Fibroblast of lung (primary cell): ENCODE measurements at places on chromosomes 11 and 22.

GRCh38 chr22:44451016-44451415 lies 47.0 kb downstream of the RTL6 start:
- no peak for DNase-seq

DNA sequence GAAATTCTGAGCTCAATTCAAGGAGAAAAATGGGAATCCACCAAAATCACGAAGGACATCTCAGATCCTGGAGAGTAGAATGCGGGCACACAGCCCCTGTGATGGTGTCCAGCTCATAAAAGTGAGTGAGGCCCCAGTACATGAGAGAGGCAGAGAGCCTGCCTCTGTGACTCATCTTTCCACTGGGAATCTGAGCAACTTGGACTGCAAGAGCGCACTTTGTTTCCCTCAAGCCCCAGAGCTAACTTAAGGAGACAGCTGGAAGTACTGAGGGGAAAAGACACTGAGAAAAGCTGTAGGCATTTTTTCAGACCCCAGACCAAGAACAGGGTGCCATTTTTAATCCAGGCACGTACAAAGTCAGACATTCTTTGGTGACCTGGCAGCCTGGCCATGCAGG lies 273.7 kb downstream of the C11orf87 start:
- peak; percentile 12 for DNase-seq

DNA sequence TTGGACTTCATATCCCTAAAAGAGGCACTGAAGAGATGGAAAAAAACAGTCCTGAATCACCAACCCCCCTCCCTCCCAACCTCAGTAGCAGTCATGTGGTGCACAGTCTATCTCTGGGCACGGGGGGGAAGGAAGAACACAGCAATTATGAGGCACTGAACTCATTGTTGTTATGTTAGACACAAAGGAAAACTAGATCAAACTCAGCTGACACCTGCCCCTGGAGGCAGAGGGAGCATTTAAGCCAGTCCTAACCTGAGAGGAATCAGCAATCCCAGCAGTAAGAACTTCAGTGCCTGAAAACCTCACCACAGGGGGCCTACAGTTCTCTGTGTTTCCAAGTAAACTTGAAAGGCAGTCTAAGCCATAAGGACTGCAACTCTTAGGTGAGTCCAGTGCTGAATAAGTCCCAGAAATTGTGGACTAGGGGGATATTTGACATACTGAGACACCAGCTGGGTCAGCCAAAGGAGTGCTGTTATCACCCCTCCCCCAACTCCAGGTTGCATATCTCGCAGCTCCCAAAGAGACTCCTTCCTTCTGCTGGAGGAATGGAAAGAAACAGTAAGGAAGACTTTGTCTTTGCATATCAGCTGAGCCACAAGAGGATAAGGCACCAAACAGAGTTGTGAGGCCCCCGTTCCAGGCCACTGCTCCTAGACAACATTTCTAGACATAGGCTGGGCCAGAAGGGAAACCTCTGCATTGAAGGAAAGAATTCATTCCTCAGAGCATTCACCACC lies 72.5 kb downstream of the GLYATL1 start:
- DNase-seq = no peak

GRCh38 chr11:19660076-19660475 lies 52.6 kb upstream of the NAV2 start:
- peak; percentile 81 for DNase-seq

- peak; percentile 56 for DNase-seq
Measured at GRCh38 chr11:67371189-67371910, 2.0 kb downstream of the CLCF1 start.

DNA sequence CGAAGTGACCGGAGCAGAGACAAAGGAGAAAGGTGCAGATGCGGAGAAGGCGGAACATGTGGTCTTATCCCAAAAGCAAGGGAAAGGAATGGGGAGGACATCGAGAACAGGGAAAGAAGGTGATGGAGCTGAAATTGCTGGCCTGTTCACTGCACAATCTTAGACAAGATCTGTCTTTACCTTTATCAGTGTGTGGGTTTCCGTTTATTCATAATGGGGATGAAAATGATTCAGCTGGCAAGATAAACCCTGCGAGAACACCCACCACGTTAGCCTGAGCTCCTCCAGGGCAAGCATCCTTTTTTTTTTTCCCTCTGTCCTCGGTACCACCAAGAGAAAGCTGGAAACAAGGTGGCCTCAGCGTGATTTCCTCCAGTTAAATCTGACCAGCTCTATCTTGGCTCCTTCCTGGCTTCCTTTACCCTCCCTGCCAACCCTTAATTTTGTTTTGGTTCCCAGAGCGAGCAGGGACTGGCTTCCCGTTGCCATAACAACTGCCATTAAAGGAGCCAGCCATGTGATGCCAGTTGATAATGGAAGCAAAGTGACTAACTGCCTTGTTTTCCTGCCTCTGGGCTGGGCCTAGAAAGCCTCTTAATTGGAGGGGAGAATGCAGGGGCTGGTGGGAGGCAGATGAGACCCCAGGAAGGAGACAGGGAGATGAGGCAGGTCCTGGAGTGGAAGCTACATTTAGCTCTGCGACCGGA lies 4.2 kb downstream of the SGSM1 start:
- DNase-seq = no peak

DNA sequence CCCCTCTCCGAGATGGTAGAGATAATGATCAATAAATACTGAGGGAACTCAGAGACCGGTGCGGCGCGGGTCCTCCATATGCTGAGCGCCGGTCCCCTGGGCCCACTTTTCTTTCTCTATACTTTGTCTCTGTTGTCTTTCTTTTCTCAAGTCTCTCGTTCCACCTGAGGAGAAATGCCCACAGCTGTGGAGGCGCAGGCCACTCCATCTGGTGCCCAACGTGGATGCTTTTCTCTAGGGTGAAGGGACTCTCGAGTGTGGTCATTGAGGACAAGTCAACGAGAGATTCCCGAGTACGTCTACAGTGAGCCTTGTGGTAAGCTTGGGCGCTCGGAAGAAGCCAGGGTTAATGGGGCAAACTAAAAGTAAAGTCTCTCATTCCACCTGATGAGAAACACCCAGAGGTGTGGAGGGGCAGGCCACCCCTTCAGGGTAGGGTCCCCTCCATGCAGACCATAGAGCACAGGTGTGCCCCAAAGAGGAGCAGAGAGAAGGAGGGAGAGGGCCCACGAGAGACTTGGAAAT lies 43.2 kb downstream of the IGLL1 start:
- DNase-seq = no peak

DNA sequence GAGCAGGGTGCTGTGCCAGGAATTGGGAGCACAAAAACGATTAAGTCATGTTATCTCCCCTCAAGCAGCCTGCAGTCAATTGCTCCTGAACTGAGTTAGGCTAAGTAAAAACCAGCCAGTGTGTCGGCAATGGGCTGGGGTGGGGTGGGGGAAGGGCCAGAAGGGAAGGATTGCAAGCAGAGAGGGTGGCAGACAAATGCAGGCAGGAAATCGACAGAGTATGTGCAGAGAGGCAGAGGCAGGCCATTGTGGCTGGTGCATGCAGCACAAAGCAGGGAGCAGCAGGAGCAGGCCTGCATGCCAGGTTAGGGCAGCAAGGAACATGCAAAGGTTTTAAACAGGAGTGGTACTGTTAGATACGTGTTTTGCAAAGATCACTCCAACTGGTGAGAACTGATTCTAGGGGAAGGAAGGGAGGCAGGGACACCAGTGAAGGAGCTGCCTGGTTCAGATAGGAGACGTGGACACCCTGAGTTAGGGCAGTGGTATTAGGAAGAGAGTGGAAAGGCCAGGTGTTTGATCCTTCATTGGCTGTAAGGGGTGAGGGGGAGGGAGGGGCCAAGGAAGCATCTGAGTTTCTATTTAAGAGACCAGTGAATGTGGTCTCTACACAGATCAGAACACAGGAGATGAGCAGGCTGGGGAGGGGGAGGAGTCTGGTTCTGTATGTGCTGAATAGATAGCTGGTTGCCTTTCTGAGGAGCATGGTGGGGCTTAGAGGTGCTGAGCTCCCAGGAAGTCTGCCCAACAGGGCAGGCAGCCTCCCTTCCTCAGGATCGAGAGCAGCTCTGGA lies 70.8 kb upstream of the PHOX2A start:
- no peak for DNase-seq

GRCh38 chr11:104435494-104435893 lies 271.5 kb upstream of the PDGFD start:
- DNase-seq = no peak

DNA sequence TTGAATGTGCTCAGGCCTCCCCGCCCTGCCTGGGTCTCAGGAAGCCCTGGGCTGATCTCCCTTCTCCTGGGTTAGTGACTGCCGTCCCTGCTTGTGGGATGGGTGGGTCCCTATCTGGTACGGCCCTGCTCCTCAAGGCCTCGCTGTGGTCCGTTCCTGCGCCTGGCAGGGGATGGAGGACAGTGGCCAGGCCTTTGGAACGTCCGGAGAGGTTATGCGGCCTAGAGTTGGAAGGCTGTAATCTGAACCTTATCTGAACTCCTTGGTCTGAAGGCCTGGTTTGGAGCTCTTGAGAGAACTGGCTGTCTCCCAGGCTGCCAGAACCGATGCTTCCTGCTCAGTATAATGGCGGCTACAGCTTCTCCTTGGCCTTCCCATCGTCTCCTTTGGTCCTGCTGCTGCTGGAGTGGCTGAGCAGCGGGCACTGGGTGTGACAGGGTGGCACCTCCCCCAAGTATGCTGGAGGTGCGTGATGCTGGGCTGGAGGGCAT lies 72.8 kb downstream of the FLI1 start:
- peak; percentile 13 for DNase-seq

DNA sequence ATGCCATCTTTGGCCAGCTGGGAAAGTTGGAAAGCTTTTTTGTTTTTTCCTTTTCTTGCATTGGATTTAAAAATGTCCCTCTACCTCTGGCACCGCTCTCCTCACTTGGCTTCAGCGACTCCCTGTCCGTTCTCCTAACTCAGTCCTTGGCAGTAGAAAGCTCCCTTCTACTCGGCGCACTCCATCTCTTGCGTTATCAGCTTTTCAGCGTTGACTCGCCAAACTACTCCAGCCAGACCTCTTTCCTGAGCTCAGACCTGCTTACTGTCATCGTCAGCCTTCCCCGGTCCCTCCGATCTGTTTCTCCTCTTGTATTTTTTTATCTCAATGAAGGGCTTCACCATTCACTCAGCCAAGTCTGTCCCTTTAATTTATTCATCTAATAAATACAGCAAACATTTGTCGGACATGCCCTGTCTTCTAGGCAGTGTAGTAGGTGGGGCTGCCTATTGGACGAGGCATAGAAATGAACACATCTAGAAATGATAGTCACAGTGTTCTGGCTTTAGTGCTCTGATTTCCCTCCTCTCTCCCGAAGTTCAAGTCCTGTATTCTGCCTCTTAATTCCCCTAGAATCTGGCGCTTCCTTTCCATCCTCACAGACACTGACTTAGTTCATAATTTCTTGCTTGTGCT lies 839 bp downstream of the CEP164 start:
- peak; percentile 54 for DNase-seq

- DNase-seq = no peak
Measured at GRCh38 chr11:65778901-65779668, 1.7 kb downstream of the AP5B1 start.

DNA sequence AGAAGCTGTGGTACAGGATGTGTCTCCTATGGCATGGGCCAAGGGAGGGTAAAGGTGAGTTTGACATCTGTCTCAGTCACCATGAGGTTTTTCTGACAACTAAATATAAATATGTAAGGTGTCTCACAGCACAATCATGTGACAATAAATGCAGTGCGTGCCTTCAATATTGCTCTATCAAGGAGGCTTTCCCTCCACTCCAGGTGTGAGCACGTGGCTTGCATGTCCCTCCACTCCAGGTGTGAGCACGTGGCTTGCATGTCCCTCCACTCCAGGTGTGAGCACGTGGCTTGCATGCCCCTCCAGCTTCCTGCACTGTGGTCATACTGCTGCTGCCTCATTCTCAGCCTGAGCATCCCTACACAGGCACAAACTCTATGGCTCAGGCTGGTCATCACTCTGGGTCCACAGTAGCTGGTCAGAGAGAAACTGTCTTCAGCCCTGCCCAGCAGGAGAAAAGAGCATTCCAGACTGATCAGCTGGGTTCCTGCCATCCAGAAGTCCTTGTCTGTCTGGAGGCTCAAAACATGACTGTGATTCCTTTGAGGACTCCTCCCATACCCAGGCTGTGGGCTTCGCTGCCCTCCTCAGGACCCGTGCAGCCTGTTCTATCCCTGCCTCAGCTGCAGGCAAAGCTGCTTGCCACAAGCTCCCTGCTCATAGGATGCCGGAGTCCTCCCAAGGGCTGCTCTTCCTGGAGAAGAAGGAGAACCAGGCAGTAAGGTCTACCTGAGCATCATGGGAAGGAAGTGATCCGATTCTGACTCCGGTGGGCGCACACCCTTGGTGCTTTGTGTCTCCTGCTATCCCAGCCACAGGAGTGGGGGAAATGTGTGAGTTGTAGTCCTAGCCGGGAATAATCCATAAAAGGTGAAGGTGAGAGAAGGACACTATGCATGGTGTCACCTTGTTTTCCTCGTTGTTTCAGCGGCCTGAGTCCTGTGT lies 33.4 kb upstream of the VPREB1 start:
- no peak for DNase-seq

GRCh38 chr22:43922123-43922522 lies 1.5 kb upstream of the PNPLA3 start:
- DNase-seq = no peak

- no peak for DNase-seq
Measured at GRCh38 chr11:3196161-3197043, 22.2 kb downstream of the MRGPRG start.

- peak; percentile 67 for DNase-seq
Measured at GRCh38 chr11:47797633-47798032, 30.5 kb upstream of the FNBP4 start.

DNA sequence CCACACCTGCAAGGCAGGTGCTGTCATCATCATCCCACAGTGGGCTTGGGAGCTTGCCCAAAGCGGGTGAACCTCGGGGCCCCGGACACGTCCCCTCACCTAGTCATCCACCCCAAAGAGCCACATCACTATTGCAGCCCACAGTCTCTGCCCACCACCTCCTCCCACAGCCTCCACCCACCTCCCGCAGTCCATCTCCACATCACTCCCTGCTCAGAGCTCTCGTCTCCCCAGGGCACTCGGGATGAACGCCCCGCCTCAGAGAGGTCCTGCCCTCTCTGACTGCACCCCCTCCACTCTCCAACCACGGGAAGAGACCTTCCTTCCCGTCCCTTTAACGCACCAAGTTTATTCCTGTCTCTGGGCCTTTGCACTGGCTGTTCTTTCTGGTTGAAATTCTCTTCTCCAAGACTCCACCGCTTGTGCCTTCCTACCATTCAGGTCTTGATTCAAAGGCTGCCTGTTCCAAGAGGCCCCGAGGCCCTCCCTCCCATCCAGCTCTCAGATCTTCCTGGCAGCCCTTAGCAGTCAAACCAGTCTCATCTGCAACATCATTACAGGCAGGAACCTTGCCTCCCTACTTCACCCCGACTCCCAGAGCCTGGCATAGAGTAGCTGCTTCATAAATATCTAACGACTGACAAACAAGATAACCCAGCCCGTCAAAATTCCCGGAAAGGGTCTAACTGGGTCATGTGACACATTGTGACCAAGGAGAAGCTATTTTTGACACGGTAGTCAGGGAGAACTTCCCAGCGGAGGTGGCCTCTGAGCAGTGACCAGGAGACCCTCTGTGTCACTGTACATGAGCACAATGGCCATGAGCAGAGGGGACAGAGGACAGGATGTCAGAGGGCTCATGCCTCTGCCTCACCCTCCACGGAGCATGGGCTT lies 11.1 kb downstream of the KCNJ4 start:
- DNase-seq = no peak

DNA sequence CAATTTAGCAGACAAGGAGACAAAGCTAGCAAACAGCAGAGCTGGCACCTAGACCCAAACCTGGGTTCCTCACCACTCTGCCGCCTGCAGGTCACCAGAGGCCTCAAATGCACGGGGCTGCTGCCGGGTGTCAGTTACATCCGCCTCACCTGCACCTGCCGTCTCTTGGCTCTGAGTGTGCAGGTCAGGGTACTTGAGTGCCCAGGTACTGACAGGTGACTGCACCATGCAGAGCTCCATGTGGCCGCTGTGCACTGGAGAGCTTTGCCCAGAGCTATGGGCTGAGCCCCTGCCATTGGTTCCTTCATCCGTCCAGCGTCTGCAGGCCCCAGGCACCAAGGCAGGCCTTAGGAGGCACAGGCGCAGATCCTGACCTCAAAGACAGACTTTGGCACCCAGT lies 35.0 kb downstream of the PDGFB start:
- DNase-seq = no peak
